Iris pigment epithelial cell (primary cell): ENCODE measurements at places on chromosomes 1 and 21.

- DNase-seq, result no peak
Measured at GRCh38 chr1:189567890-189568289, 909.8 kb downstream of the BRINP3 start.

DNA sequence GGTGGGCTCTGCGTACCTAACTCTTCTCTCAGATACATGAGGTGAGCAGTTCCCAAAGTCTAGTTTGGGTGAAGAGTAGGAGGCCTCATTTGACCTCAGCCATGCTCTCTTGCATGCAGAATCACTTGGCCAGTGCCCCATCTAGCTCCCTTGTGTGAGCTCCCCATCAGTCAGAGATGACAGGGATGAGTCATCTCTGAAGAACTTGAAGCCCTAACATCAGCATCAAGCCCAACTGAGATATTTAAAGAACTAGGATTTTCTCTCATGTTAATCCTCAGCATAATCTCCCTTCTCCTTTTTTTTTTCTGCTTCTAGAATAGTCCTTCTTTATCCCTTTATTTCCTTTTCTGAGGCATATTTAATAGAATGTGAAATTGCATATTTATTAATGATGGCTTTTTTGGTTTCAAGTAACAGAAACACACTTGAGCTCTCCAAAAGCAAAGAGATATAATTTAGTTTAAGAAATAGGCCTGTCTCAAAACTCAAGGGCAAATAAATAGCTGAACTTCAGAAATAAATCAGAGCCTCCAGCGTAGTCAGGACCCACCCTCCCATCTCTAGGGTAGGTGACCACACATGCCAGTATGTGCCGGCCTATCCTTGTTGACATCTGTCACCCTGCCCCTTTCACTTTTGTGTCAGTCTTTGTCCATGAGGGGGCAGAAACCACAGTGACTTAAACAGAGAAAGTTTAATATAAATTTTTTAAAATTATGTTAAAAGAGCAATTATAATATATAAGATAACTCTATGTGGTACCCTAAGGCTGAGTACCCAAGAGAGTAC lies 112.3 kb downstream of the TSEN15 start:
- peak; percentile 77 for DNase-seq

DNA sequence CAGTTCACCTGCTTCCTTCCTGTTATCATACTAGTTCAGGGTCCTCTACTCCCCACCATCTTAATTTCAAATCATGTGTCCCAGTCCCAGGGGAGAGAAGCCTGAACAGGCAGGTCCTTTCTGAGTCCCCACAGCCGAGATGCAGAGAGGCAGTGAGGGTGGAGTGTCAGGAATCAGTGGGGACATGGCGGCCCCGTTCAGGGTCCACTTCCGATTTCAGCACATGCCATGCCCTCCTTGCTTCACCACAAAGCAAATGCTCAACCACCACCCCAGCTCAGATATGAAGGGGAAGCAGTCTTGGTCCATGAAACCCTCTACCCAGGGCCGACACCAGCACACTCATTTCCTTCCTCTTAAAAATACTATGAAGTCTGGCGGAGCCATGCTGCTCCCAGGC lies 5.2 kb upstream of the SEMA4A start:
- DNase-seq, result no peak

DNA sequence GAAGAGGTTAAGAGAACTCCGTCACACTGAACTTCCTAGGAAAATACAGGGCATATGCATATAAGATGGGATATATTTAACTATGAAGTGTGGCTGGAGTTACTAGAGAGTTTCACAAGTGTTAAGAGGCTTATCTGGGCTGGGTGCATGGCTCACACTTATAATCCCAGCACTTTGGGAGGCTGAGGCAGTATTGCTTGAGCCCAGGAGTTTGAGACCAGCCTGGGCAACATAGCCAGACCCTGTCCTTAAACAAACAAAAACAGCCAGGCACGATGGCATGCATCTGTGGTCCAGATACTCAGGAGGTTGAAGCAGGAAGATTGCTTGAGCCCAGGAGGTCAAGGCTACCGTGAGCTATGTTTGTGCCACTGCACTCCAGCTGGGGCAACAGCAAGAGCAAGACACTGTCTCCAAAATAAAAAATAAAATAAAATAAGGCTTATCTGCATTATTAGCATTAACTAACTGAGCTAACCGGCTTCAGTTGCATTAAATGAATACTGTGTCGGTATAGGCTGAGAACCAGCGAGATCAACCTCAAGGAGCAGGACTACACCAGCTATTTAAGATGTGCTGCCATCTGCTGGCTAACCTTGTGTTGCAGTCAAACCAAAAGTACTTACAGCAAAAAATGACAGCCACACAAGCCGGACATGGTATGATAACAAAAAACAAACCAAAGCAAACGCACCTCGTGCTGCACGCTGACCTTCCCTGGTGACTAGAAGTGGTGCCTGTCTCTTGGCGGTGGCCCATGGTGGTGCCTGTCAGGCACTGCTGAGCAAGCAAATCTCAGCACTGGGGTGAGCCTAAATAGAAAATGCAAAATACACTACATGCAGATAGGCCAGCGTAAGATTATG lies 19.7 kb upstream of the RBBP5 start:
- peak; percentile 85 for DNase-seq

DNA sequence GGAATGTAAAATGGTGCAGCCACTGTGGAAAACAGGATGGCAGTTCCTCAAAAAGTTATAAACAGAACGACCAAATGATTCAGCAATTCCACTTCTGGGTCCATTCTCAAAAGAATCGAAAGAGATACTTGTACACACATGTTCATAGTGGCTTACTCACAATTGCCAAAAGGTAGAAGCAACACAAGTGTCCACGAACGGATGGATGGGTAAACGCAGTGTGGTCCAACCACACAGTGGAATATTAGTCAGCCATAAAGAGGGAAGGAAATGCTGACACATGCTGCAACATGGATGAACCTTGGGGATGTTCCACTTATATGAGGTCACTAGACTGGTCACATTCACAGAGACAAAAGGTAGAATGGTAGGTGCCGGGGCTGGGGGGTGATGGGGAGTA lies 5.3 kb downstream of the KRTAP10-1 start:
- no peak for DNase-seq

DNA sequence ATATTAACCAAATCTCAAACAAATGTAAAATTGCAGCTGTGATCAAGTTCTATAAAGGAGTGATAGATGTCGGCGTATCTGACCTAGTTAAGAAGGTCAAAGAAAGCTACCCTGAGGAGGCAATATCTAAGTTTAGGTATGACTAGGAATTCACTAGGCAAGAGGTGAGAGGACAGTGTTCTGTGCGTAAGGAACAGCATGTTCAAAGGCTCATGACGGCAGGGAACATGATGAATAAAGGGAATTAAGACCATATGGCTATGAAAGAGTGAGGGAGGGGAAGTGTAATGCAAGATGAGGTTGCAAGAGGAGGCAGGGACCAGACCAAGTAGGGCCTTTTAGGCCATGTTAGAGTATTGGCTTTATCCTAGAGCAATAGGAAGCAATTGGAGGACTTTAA lies 8.6 kb downstream of the LIX1L start:
- DNase-seq, result peak; percentile 50

GRCh38 chr1:12215118-12215961 lies 14.5 kb upstream of the VPS13D start:
- DNase-seq, result no peak

- DNase-seq, result no peak
Measured at GRCh38 chr1:42740851-42741580, 980 bp upstream of the CLDN19 start.

- peak; percentile 54 for DNase-seq
Measured at GRCh38 chr1:94422115-94422820, 4.1 kb downstream of the ABCD3 start.

- no peak for DNase-seq
Measured at GRCh38 chr1:221635305-221635704, 106.6 kb downstream of the DUSP10 start.

DNA sequence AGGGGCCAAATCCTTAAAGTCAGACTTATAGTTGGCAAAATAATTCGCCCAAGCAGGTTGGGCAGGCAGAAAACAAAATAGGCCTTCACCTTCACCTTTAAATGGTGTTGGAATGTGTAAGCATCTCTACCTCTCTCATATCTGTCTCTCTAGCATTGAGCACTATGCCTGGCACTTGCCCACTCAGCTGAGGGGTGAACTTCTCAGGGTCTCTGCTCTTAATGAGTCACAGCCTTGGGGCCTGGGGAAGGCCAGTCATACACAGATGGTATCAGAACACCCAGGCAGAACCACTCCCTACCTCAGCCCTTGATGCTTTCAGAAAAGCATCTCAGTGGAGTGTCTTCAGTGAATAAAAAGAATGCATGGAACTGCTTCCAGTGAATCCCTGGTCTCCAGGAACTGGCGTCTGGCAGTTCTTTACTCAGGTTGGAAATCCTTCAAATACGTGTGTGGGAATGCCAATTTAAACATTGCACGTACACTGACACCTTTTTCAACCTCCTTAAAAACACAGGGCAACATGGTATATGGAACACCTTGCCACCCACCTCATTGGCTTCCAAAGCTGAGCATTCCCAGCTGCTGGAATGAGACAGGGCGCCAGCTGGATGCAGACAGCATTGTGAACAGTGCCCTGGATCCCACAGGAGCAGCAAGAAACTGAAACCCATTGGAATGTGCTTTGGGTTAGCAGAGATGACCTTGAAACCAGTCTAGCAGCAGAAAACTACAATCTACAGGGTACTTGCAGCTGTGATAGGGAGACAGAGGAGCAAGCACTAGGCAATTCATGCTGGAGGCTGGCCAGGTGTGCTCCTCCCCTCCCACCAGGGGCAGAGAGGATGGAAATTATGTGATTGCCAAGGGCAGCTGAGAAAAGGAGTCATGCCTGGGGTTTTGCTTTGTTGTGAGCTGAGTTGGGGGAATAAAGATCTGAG lies 30.0 kb downstream of the ZNF697 start:
- DNase-seq, result peak; percentile 9

DNA sequence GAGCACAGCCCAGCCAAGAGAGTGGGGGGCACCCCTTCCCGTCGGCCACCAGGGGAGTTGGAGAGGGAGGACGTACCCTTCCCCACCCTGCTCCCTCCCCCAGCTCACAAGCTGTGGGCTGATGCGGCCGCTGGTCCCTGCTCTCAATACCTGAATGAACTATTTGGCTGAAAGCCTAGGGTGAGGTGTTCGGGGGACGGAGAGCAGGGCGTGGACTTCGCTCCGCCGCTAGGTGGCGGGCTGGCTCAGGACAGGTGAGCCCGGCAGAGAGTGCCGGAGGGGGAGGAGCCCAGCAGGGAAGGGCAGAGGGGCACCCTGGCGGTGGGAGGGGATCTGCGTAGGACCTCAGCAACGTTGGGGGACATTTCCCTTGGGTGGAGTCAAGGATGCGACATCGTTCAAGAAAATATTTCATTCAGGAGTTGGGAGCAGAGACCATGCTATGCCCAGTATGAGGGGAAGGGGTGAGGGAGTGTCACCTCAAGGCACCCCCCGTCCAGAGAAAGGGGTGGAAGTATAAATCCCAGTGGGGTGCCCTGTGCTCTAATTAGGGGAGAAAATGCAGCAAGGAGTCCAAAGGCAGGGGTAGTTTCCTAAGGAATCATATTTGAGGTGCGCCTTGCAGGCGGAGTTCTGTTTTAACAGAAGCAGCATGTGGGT lies 12.0 kb upstream of the RHBG start:
- DNase-seq, result no peak

GRCh38 chr1:209531549-209531948 lies 52.0 kb upstream of the CAMK1G start:
- peak; percentile 10 for DNase-seq

DNA sequence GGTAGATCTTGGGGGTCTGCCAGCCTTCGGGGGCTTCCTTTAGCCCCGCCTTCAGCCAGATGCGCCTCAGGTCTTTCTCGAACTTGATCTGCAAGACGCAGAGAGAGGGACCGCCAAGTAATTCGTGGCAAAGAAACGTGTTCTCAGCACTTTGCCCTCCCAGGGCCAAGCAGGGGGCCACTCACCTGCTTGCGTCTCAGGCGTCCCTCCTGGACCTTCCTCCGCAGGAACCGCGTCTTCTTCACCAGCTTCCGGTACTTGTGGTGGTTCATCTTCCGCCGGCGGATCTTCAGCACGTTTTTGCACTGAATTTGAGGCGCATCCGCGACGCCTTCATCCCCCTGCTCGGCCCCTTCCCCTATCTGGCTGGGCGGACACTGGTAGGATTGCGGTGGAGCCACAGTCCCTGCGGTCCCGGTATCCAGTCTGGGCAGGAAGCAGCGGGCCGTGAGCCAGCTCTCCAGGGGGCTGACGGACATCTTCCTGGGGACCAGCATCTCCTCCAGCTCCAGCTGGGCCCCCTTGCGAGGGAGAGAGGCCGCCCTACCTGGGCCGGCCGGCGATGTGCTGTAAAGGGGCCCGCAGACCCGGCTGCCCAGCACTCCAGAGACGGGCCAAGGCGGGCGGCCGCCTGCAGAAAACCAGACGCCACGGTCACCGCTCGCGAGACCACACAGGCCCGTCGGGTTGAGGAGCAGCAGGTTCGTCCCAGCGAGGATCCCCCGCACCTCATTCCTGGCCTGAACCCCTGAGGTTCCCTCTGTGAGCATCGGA lies 1.0 kb downstream of the AURKAIP1 start:
- DNase-seq, result peak; percentile 17

GRCh38 chr1:172929006-172929405 lies 121.7 kb downstream of the TNFSF18 start:
- peak; percentile 85 for DNase-seq

DNA sequence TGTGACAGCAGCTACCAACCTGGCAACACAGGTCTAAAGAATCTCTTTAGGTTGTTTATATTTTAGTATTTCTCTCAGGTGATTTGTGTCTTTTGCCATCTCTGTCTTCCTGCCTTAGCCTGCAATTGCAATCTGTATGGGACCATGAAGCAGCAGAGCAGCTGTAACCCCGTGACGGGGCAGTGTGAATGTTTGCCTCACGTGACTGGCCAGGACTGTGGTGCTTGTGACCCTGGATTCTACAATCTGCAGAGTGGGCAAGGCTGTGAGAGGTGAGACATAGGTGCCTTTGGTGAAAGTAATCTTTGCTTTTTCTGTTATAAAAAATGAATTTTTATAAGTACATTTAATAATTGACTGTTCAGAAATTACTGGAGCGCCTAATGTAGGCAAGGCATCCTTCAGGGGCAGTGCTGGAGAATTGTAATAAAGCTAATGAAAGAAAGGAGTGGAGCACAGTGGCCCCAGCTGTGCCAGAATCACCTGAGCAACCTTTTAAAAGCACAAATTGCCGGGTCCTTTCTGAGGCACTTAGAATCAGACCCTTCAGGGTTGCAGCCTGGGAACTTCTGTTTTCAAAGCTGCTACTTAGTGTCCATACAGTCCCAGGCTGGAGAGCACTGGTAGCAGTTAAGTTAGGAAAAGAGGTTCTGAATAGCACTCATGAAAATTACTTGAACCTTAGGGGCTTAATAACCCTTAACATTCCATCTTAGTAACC lies 60.6 kb upstream of the LAMC2 start:
- DNase-seq, result no peak

GRCh38 chr1:56648546-56648945 lies 3.4 kb downstream of the PRKAA2 start:
- DNase-seq, result no peak

GRCh38 chr1:96016219-96016618 lies 705.4 kb upstream of the PTBP2 start:
- DNase-seq, result no peak

DNA sequence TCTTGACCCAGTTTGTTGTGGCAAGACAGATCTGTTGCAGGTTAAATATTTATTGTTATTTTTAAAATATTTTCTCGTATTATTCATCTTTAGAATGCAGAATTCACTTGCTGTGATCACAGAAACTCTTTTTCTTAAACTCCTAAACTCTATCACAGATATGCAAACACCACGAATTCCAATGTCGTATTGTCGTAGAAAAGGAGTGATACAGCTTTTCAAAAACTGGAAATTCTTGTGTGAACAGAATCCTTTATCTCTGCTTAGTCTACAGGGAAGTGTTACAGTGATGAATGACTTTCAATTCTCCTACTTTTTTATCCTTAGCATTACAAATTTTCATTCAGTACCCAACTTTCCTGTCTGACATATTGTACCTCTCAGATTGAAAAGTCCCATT lies 1329.5 kb upstream of the B3GALT2 start:
- DNase-seq, result no peak

- DNase-seq, result peak; percentile 28
Measured at GRCh38 chr1:41222496-41222895, 19.6 kb downstream of the SCMH1 start.
